ENCODE measurements at places on chromosomes 16 and 17.
A peak's percentile ranks its signal among the peaks of the same experiment; 100 is the strongest.

GRCh38 chr17:49958723-49959122, 10.3 kb upstream of the DLX4 start:
- no peak for DNase-seq

- peak; percentile 98 for DNase-seq
These were observed 48.3 kb downstream of the CUEDC1 start for GRCh38 chr17:57906910-57907309.

GRCh38 chr16:57115514-57116182, 23.3 kb downstream of the CPNE2 start:
- peak; percentile 97 for DNase-seq

DNA sequence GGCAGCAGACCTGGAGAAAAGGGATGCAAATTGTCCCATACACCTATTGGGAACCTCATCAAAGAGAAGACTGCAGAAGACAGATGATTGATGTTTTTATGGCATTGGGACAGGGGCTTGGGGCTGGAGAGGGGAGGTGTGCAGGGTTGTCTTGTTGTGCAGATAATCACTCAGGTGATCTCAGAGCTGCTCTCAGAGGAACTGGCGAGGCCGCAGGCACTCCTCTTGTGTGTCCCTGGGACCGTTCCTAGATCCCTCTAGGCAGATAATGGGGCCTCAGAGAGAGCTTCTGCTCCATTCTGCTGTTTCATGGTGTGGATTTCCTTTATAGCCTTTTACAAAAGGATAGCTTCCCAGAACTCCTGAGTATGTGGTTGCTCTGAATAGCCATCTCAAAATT, 1.6 kb downstream of the RNF213 start:
- no peak for DNase-seq

GRCh38 chr17:37212179-37212578, 163.6 kb upstream of the C17orf78 start:
- peak; percentile 16 for DNase-seq

DNA sequence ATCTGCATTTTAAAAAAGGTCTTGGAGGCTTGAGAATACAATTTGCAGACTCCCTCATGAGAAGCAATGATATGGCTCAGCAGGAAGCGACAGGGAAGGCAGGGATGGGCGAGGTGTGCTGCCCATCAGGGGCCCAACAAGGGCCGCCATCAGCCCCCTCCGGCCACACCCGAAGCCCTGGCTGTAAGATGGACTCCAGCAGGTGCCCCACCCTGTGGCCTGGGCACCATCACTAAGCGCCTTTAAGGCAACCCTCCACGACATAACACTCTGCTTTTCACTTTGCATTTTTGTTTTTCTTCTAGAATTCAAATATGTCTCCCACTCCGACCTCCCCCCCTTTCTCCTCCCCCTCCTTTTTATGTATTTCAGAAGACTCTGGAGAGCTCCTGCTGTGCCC, 52.2 kb upstream of the RCVRN start:
- DNase-seq, result no peak

GRCh38 chr16:68345351-68345810, 34.6 kb downstream of the PRMT7 start:
- DNase-seq, result no peak

DNA sequence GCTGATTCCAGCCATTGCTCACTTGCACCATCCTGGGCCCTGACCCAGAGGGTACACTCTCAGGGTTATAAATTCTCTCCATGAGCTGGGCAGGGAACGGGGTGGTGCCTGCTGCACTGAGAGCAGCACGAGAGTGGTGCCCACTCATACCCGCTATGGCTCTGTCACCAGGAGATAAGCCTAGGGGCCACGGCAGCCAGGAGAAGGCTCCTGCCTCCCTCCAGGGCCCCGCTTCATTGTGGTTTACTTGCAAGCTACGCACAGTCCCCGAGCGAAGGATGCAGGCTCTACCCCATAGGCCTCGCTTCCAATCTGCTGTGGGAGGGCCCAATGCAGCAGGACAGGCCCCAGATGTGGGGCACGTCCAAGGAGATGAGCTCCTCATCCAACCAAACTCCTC, 48.5 kb downstream of the VAC14 start:
- no peak for DNase-seq

- DNase-seq, result no peak
These were observed at the start of gene HOXB9 for GRCh38 chr17:48626245-48627117. HOXB9 (minus strand) TSS chr17:48626358; CDS start chr17:48626269, 89 bp downstream.

GRCh38 chr17:55421179-55421934, at the start of gene MMD:
MMD (minus strand) TSS chr17:55421835; CDS start chr17:55421695, 140 bp downstream.
- peak; percentile 13 for DNase-seq

- DNase-seq, result no peak
These were observed 10.1 kb downstream of the FUS start for GRCh38 chr16:31190061-31190460.

- no peak for DNase-seq
These were observed 347.0 kb downstream of the WWOX start for GRCh38 chr16:78446486-78446885.

DNA sequence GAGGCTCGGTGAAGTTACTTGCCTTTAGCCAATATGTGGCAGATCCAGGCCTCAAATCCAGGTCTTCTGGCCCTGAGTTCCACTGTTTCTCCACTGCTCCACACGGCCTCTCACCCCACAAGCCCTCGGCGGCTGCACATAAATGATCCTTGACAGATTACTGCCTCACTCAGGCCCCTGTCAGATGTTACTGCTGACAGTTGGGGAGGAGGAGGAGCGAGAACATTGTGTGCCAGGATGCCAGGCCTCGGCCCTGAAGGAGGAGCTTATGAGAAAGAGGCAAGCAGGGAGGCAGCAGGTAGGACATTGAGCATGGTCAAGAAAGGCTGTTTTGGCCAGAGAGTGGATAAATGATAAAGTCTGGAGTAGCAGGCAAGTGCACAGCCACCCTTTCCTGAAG, 88.6 kb downstream of the RAB11FIP4 start:
- no peak for DNase-seq

DNA sequence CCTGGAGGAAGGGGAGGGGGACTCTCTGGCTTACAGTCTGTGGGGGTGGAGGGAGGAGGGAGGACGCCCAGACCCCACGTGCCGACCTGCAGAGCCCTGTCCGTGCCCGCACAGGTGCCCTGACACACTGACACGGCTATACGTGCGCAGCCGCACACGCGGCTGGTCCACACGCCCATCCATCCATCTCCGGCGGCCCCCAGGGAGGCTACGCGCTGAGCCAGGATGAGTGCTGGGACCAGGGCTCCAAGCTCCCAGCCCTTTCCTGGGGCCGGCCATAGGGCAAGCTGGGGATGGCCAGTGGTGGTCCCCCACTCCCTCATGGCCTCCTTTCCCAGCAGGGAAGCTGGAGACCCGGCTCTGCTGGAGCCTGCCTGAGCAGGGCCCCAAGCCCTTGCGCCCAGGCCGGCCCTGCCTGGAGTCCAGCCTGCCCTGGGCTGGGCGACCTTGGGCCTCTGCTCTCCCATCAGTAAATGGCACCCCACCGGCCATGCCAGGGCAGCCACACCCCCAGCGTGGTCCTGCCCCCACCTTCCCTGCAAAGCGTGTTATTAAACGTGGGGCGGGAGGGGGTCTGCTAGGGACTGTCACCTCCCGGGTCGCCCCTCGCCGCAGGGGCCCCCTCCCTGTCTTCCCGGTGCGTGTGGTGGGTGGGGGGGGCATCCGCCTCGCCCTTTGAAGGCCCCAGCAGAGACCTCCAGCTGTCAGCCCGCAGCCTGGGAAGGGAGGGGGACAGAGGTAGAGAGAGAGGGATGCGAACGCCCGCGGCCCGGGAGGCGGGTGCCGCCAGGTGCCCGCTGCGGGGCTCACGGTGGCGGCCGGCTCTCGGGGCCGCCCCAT, 863 bp downstream of the CASKIN1 start:
- no peak for DNase-seq

GRCh38 chr16:12067714-12068401, 91.3 kb downstream of the SNX29 start:
- peak; percentile 78 for DNase-seq

DNA sequence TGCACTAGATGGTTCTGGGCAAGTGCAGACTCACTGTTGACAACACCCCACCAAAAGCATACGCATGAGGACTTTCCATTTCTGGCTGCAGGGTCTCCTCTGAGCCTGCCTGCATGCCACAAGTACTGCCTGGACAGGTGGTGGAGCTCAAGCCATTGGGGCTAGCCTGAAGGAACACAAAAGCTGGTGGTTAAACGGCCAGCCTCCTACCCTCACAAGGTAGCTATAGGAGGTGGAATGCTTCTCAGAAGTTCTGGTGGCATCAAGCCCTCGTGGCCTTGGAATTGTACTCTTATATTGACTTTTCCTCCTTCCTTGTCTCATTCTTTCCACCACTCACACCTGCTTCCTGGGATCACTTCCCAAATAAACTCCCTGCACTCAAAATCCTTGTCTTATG, 56.6 kb upstream of the BCAR1 start:
- DNase-seq, result no peak

- DNase-seq, result no peak
These were observed 3.9 kb downstream of the ANKRD13B start for GRCh38 chr17:29596811-29597210.

DNA sequence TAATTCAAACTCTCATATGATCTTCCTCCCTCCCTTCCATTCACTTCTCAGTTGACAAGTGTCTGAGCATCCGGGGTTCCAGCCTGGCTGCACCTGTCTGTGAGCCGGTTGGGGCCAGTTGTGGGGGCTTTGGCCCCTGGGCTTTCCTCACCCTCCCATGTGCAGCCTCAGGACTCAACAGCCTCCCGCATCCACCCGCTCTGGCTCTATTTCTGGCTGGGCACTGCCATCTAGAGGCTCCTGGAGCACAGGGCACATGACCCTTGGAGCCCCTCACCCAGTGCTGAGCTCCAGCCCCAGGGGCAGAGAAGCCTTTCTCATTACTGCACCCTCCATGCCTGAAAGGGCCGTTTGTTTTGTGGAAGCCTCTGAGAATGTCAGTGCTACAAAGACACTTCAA, 43.3 kb downstream of the HAPSTR1 start:
- DNase-seq, result no peak

DNA sequence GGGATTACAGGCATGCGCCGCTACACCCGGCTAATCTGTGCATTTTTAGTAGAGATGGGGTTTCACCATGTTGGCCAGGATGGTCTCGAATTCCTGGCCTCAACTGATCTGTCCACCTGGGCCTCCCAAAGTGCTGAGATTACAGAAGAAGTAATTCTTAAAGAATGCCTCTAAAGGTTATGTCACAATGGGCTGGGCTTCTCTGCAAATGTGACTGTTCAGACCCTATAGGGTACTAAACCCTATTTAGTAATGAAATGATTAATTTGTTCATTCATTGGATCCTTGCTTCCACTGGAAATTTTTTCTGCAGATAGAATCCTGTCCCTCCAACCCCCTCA, 108.8 kb upstream of the CORO6 start:
- DNase-seq, result no peak

DNA sequence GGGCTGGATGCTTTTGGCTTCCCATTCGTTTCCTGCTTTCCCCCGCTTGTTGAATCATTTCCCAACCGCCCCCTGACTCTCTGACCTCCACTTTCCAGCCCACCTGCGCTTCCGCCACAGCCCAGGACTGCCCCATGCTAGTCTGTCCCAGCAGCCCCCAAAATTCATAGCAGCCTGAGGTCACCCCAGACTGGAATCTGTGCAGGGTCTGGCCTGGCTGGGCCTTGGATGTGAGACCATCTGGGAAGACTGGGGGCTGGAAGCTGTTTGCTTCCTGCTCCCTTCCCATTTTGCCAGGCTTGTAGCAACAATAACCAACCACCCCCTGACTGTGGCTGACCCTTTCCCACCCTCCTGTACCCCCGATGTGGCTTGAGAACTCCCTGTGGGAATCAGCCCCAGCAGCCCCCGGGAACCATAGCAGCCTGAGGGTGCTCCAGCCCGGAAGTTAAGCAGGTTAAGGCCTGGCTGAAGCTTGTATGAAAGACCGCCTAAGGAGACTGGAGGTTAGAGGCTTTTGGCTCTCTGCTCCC, 2290.8 kb downstream of the TP53TG3F start:
- DNase-seq, result no peak

DNA sequence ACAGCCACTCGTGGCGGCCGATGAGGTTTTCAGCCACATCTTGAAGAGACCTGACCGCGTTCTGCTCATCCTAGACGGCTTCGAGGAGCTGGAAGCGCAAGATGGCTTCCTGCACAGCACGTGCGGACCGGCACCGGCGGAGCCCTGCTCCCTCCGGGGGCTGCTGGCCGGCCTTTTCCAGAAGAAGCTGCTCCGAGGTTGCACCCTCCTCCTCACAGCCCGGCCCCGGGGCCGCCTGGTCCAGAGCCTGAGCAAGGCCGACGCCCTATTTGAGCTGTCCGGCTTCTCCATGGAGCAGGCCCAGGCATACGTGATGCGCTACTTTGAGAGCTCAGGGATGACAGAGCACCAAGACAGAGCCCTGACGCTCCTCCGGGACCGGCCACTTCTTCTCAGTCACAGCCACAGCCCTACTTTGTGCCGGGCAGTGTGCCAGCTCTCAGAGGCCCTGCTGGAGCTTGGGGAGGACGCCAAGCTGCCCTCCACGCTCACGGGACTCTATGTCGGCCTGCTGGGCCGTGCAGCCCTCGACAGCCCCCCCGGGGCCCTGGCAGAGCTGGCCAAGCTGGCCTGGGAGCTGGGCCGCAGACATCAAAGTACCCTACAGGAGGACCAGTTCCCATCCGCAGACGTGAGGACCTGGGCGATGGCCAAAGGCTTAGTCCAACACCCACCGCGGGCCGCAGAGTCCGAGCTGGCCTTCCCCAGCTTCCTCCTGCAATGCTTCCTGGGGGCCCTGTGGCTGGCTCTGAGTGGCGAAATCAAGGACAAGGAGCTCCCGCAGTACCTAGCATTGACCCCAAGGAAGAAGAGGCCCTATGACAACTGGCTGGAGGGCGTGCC, 30.1 kb downstream of the CIITA start:
- no peak for DNase-seq

GRCh38 chr16:88526906-88527185, 43.4 kb upstream of the ZC3H18 start:
- DNase-seq, result no peak

DNA sequence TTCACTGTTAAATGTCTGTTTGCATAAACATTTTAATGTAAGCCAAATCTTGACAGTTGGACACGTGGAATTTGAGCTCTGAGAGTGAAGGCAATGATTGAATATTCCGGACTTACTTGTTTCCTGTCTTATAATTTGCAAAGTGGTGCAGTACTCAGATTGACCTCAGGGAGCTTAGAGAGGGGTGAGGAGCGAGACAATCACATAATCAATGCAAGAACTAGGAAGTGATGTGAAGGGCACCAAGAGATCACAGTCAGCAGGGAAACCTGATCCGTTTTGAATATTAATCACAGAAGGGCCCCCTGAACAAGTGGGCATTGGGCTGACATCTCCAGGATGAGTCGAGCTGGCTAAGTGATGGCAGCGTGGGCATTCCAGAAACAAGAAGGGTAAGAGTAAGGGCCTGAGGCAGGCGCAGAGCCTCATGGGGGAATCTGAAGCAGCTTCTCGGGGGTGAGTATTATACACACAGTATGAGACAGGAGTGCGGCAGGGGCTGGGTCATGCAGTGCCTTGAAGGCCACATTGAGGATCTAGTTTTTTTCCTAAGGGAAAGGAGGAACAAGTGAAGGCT, 26.1 kb downstream of the TEX2 start:
- DNase-seq, result no peak

DNA sequence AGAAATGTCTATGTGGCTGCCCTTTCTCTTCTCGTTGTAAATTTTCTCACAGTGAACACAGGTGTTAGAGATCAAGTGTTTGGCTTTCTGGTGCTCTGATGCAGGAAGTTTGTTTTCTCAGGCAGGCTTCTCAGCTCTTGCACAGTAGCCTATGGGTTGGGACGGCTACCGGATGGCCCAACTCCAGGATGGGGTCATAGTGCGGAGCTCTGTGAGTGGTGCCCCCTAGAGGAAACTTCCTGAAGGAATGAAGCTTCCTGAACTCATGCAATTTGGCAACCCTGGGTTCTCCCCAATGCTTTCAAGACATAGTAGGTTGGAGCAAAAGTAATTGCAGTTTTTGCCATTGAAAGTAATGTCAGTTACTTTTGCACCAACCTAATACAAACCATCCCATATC, 407.5 kb upstream of the HSBP1 start:
- no peak for DNase-seq

Measured in globus pallidus (tissue), 1 donor.